ENCODE measurements at places on chromosomes 12 and 14.

DNA sequence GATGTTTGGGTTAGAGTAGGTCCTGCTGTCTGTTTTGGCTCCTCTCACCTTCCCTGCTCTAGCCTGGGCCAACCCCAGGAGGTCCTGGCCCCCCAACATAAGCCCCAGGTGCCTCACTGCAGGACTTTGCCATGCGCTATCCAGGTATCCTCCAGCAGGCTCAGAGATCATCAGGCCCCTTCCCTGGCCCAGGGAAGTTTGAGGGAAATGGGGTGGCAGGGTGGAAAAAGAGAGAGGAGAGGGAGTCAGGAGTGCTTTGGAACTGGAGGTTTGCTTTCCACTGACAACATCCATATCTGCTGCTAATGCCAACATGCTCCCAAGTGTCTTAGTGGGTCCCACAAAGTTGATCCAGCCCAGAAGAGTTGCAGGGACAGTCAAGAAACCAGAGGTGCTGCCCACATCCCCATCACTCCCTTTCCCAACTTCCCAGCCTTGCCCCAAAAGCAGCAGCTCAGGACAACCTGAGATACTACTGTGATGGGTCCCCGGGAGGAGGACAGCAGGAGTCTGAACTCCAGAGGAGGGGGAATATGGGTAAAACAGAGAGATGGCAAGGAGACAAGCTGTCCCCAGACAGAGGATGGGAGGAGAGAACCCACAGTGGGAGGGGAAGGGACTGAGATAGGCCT is 677 bp downstream of the TNS2 start:
- DNase-seq, result peak; percentile 49

GRCh38 chr12:82411546-82412230 is 53.4 kb downstream of the METTL25 start:
- DNase-seq, result no peak

- no peak for DNase-seq
These were observed 4.4 kb upstream of the BTBD7 start for GRCh38 chr14:93337143-93337753.

DNA sequence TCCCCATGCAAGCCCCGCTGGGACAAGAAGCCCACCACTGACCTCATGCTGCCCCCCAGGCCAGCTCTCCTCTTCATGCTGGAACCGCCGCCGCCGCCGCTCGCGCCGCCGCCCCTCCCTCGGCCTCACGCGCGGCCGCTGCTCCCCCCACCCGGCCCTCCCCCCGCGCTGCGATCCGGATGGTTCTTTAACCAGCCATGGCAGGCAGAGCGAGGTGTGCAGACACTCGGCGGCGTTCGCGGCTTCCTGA is at the start of gene DCAF5:
Gene DCAF5, minus strand, starts transcription at position 218 of the 250 bp plus-strand sequence. Its CDS starts 141 bp downstream, at position 77.
- DNase-seq, result peak; percentile 93

DNA sequence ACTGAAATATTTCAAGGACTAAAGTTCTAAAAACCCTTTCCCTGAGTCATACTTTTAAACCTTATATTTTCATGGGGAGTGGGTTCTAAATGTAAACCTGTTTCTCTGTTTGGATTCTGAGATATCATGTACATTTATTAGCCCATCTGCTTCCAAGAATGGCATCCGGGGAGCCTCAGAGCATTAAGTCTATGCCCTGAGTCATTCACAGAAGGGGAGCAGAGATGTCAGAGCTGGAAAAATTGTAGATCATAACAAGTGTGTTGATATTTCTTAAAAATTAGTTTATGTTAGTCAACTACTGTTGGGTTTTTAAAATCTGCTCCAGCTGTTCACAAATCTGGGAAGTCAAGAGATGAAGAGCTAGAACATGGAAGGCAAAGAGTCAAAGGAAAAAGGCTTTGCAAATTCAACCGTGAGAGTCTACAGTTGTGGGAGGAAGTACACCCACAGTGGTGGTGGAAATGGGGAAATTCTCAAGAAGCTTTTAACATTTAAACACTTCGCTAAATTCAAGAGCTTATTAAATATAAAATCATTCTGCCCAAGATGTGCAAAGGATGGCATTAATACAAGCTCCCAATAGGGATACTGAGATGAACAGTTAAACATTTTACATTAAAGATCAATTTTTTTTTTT is 70.5 kb upstream of the FLRT2 start:
- no peak for DNase-seq

- DNase-seq, result no peak
These were observed 43.8 kb upstream of the KTN1 start for GRCh38 chr14:55536204-55536708.

DNA sequence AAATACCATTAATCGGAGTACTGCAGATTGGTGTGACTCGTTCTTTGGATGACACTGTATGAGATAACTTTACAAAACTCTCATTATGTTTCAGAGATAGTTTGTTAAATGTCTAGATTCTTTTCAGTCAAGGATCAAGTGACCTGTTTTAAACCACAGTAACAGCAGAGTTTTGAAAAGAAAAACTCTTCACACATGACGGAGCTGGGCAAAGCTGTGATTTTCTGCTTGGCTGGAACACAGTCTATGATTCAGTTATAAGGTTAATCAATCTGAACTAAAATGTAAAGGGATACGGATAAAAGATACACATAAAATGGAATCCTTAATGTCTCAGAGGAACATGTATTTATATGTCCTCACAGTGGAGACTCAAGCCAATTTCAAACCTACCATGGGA is 573.2 kb downstream of the PRKD1 start:
- no peak for DNase-seq

- no peak for DNase-seq
These were observed 101.2 kb downstream of the EEA1 start for GRCh38 chr12:92827836-92828431.

- no peak for DNase-seq
These were observed 99.9 kb downstream of the PPM1H start for GRCh38 chr12:62834971-62835547.

- no peak for DNase-seq
These were observed 1.1 kb upstream of the TM9SF1 start for GRCh38 chr14:24196071-24197055.

- no peak for DNase-seq
These were observed 139.2 kb downstream of the NTF3 start for GRCh38 chr12:5571115-5571514.

- DNase-seq, result no peak
These were observed 59.1 kb downstream of the DIO2 start for GRCh38 chr14:80152166-80152565.

DNA sequence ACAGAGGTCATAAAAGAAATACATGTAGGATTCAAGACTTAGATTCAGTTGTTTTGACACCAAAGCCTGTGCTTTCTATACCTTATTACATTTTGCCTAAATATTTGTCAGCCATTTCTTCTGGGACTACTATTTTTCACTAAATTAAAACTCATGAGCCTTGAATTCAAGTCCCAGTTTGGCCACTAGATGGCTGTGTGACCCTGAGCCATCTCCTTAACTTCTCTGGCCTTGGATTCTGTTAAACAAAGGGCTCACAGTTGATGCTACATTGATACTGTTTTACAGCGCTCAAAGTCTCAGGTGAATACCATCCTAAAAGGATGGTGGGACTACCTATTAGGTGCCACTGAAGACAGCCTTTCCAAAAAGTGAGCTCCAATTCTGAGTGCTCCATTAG is 39.6 kb upstream of the CCDC198 start:
- no peak for DNase-seq

DNA sequence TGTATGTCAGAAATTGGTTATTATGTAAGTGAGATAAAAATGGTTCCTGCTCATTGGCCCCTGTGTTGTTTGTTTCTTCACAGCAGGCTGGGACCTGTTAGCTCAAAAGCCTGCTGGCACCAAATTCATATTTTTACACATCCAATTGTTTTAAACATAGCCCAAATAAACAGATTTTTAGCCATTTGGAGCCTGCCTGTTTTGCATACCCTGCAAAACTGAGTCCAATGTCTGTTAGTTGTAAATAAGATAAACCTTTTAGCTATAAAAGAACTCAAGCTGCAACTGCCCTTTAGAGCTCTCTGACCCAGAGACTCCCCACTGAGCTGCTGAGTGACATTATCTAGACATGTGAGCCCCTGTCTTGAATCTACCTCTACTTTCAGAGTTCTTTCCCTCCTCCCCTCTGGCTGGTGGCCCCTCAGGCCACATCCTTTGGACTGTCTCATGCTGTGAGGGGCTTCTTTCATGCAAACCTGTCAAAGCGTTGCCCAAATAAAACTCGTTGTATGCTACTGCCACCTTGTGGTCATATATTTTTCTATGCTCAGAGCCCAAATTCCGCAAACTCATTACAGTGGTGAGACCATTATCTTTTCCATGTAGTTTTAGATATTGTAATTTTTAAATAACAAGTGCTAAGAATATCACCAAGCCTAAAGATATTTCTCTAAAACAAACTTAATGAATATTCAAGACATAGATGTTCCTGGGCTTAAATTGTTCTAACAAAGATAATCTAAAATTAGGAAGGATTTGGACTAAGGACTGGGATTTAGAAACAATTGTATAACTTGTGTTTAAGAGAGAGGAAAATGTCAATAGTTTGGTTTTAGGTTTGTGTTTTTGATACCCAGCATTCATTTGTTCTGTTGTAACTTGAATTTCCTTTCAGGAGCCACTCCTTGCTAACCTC is 337.9 kb downstream of the AACS start:
- DNase-seq, result peak; percentile 71

DNA sequence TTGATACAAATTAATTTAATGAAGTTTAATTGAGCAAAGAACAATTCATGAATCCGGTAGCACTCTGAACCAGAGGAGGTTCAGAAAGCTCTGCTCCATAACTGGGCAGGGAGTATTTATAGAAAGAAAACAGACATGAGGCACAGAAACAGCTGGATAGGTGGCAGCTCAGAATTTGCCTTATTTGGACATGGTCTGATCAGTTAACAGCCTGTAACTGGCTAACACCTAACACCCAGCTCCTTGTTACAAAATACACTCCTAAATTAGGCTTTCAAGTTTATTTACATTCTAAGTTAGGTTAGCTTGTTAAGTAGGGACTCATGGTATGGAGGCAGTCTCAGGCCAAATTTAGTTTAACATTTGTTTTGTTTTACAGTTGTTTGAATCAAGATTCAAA is 67.8 kb upstream of the TMCC3 start:
- DNase-seq, result no peak

Measured in ecto neural progenitor cell (in vitro differentiated cells).